ENCODE measurements at places on chromosomes 11 and 22. TPM values are rescaled to one million over a fixed set of nuclear protein-coding genes. Genes with fewer than 3 reads are reported as not detected.

Gene RAPSN
- total RNA-seq: not detected

Gene NNMT
- 240 TPM for total RNA-seq

Gene TRPC6
- total RNA-seq: 1.2 TPM

Gene SIK2
- total RNA-seq: 12.2 TPM

Gene MMP27
- total RNA-seq: not detected

Gene MUC5B
- total RNA-seq: not detected

Gene TRIM29
- not detected for total RNA-seq

Gene LINC01488
- total RNA-seq: not detected

Gene TEX12
- 0.23 TPM for total RNA-seq

Gene GPHA2
- total RNA-seq: not detected

Gene PAX6
- total RNA-seq: not detected

Gene IGLL1
- total RNA-seq: not detected
